B cell (primary cell): ENCODE measurements at places on chromosomes 4 and X. TPM values are rescaled to one million over a fixed set of nuclear protein-coding genes. Genes with fewer than 3 reads are reported as not detected.

Gene FAT1
- 0.07 and 0.15 TPM in 2 replicates for total RNA-seq

Gene CENPVL3
- not detected in 2 replicates for total RNA-seq

DNA sequence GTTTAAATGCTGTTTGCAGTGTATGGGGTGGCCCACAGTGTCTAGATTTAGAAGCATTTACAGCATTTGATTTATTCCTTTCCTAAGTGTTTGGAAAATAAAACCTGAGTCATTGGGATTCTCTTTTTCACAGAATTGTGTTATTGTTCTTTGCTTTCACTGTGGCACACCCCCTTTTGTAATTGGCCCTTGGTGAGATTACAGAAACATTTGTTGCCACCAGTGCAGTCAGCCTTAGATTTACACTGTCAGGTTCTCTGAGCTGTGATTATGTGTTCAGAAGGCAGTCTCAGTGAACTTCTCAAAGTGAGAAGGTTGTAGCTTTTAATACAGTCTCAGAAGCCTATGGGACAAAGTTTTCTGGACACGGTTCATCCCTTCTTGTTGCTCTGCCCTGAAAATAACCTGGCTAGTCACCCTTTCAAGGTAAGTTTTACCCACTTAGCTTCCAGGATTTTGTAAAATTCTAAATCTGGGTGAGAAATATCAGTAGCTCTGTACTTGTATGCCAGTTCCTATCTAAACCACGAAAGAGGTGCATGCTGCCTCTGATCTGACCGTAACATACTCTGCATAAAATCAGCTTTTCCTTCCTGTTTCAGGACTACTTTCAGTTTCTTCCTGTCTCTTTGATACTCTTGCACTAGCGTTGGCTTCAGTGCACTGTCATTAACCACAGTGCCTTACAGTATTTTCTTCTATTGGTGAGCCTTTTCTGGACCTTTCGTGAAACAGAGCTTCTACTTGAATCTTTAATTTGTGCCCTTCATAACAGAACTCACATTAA, 12.6 kb downstream of the RUFY3 start:
- peak; percentile 81 for DNase-seq

- no peak for DNase-seq
Measured at GRCh38 chr4:185092535-185093197, 50.4 kb upstream of the SLC25A4 start.

DNA sequence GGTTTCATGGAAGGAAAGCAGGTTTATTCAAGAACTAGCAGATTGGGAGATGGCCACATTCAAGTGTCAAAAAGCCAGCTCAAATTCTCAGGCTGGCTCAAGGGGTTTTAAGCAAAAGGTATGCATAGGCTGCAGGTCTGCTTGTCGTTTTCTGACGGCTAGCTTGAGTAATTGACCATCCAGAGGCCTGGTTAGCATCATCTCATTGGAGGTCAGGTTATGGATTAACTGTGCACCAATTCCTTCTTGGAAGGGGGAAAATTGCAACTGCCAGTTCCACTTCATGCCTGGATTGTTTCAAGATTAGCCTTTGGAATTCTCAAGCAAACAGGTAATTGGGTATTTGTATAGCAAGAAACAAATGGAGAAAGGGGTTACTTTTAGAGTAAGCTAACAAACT, 62.1 kb downstream of the FUNDC1 start:
- DNase-seq, result no peak

DNA sequence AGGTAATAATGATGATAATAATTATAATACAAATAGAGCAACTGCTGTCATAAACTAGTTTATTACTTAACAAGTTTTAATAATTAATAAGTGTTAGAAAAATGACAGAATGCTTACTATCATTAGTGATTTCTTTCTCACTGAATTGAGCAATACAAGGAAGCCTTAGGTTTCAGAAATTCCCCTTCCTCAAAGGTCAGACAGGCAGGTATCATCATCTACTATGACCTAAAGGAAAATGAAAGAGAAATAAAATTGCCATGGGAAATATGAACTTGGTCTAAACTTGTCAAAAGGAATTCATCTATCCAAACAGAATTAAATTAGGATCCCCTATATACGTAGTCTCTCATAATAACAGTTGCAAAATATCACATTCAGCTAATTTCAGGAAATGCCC, 56.3 kb upstream of the SLC7A11 start:
- DNase-seq, result no peak
